ENCODE measurements at places on chromosomes 12 and 14. TPM values are rescaled to one million over a fixed set of nuclear protein-coding genes. Genes with fewer than 3 reads are reported as not detected.

INF2 gene
- total RNA-seq: 35.0 TPM

KLRK1 gene
- 0.08 TPM for total RNA-seq

SYNE3 gene
- 6.5 TPM for total RNA-seq

CCDC38 gene
- total RNA-seq: not detected

TAS2R14 gene
- total RNA-seq: 1.9 TPM

RNASE7 gene
- not detected for total RNA-seq

GPRC5D gene
- not detected for total RNA-seq

FOXN4 gene
- not detected for total RNA-seq

KRT6C gene
- not detected for total RNA-seq

CCDC184 gene
- 3.7 TPM for total RNA-seq

HECTD1 gene
- 75.6 TPM for total RNA-seq
